CD8-positive, alpha-beta memory T cell (primary cell): ENCODE measurements at places on chromosomes 7 and 10. TPM values are rescaled to one million over a fixed set of nuclear protein-coding genes. Genes with fewer than 3 reads are reported as not detected.

The LRRC61 gene
- 32.0 TPM for total RNA-seq

The FAM25A gene
- total RNA-seq: not detected

The NEURL1 gene
- total RNA-seq: 1.5 TPM

The HMX2 gene
- total RNA-seq: not detected

The VSTM4 gene
- total RNA-seq: 0.09 TPM

The CHST15 gene
- total RNA-seq: 0.24 TPM

The OR2A42 gene
- not detected for total RNA-seq

The LHFPL3 gene
- total RNA-seq: not detected

The MRLN gene
- total RNA-seq: not detected

The BCCIP gene
- total RNA-seq: 129 TPM

GRCh38 chr7:111437736-111438135, 124.6 kb downstream of the IMMP2L start:
- no peak for DNase-seq

- no peak for DNase-seq
Measured at GRCh38 chr10:129940617-129941198, 23.4 kb downstream of the EBF3 start.

GRCh38 chr10:84194424-84195043, at the start of gene CDHR1:
CDHR1 (plus strand) TSS chr10:84194537; CDS start chr10:84194761, 224 bp downstream.
- peak; percentile 68 for DNase-seq

GRCh38 chr7:158027646-158028045, 560.0 kb downstream of the PTPRN2 start:
- DNase-seq: no peak

GRCh38 chr7:66539902-66540375, 88.7 kb upstream of the KCTD7 start:
- DNase-seq: no peak

DNA sequence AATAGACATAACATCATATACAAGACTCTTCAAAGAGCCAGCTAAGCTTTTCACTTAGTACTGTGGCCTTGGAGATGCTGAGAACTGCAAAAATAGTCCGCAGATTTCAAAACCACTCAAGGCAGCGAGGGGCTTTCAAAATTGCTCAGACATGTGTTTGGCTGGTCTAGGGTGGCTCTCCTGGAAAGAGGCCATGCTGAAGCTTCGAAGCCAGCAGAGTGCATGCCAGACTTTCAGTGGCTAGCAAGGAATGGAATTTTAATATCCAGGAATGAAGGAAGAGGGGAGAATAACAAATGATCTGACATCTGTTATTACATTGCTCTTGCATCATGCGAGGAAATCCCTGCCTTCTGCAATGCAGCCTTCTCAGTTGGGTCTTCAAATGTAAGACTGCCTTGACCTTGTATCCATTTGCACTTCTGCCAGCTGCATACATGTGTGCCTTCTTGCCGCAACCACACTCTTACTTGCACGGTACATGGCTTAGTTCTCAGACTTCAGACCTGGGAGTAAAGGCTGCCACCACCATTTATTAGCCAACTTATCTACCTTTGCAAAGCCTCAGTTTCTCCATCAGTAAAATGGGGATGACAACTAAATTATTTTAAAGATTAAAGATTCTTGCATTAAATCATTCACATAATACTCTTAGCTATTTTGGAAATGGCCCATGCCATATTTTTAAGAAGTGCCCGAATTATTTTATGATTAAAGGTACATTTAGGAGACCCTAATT, 55.9 kb downstream of the ITIH5 start:
- DNase-seq: no peak

- no peak for DNase-seq
Measured at GRCh38 chr7:156151078-156151477, 338.8 kb upstream of the SHH start.

GRCh38 chr7:22827563-22827962, 4.9 kb upstream of the TOMM7 start:
- no peak for DNase-seq

- no peak for DNase-seq
Measured at GRCh38 chr10:72031706-72032105, 56.6 kb downstream of the SPOCK2 start.

- DNase-seq: no peak
Measured at GRCh38 chr10:26022831-26023230, 88.8 kb downstream of the MYO3A start.

DNA sequence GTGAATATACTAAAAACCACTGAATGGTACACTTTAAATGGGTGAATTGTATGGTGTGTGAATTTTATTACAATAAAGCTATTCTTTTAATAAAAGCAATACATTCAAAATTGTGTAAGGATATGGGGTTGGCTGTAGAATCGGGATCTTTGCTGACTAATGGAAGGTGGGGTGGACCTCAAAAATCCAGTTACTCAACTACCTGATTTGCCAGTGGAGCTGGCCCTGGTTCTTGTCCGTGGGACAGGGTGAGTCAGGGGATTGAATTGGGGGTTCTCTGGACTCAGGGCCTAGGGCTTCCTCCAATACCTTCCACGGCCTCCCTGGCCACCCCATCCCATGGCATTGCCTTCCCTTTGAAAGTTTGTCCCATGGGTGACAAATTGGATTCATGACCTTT, 13.5 kb upstream of the RABGEF1 start:
- DNase-seq: no peak

- no peak for DNase-seq
Measured at GRCh38 chr10:78403781-78404180, 370.1 kb downstream of the RPS24 start.

GRCh38 chr7:11875635-11876034, 43.6 kb upstream of the THSD7A start:
- DNase-seq: no peak

DNA sequence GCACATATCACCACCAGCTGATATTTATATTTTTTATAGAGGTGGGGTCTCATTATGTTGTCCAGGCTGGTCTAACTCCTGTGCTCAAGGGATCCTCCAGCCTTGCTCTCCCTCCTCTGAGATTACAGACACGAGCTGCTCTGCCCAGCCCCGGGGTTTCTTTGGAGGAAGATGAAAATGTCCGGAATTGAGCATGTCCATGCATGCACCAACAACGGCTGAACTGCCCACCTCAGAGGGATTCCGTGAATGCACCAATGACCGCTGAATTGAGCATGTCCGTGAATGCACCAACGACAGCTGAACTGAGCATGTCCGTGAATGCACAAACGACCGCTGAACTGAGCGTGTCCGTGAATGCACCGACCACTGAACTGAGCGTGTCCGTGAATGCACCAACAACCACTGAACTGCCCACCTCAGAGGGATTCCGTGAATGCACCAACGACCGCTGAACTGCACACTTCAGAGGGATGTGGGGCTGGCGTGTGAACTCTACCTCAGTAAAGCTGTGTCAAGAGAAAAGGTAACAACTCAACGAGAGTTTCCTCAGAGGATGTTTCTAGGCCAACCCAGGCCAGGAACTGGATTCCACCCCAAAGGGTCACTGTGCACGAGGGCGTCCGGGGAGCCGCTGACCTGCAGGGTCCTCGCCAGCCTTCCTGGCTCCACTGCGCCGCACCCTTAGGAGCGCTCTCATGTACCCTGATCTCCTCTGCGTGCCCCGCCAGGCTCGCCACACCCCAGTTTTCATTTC, 34.9 kb upstream of the INPP5A start:
- no peak for DNase-seq

DNA sequence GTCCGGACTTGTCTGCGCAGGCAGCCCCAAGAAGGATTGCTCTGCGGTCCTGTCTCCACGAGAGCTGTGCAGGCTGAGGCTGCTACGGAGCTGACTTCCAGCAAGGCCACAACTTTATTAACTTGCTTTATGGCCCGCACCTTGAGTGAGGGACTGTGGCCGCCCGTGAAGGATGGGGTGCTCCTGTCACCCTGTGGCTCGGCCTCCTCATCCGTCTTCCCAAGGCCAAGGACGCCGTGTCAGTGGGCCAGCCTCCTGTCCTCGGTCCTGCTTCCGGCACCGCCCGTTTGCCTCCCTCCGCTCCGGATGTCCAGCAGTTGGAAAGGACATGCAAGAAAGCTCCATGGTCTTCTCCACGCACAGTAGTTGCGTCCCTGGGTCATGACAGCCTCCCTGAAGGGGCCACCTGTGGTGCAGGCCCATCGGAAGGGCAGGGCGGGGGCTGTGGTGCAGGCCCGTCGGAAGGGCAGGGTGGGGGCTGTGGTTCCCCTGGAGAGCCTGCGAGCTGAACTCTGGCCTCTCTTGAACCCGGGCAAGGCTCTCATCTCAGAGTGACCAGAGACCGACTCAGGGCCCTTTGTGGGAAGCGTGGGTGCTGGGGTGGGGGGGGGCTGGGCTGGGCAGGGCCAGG, 87.1 kb downstream of the NKX6-2 start:
- DNase-seq: no peak

GRCh38 chr10:121248266-121248665, 350.0 kb downstream of the FGFR2 start:
- no peak for DNase-seq

DNA sequence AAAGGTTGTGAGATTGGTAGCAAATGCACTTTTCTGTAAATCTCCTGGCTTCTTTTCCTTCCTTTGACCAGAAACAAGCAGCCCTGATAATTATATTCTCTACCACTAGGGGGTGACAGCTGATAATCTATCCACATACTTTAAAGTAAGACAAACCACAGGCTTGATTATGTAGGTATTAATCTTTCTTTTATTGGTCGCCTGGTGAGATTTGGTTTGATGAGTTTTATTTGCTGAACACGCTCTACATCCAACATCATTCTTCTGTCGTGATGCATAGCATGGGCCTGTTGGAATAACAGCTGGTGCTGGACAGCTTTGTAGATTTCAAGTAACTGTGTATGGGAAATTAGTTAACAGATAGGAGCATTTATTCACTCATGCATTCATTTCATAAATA, 63.5 kb downstream of the ZNF365 start:
- DNase-seq: no peak

- no peak for DNase-seq
Measured at GRCh38 chr7:30556840-30557239, 37.8 kb upstream of the GARS1 start.

DNA sequence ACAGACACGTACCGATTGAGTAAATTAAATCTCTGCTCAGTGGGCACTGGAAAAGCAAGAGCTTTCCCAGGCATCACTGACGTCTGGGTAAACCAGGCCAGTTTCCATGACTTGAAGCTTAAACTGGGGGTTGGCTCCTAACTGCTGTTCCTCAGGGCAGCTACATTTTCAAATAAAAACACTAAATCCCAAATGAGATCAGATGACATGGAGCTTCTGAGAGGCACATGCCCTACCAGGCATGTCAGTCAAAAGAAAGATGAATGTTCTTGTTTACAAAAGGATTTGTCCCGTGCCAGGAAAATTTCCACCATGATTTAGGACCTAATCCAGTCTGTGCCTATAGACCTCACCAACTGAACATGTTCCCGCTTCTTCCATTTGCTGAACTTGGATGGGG, 220.2 kb downstream of the KCNMA1 start:
- no peak for DNase-seq

- DNase-seq: no peak
Measured at GRCh38 chr7:153638821-153639435, 413.3 kb upstream of the DPP6 start.

- no peak for DNase-seq
Measured at GRCh38 chr10:104601166-104601565, 39.9 kb upstream of the SORCS3 start.

DNA sequence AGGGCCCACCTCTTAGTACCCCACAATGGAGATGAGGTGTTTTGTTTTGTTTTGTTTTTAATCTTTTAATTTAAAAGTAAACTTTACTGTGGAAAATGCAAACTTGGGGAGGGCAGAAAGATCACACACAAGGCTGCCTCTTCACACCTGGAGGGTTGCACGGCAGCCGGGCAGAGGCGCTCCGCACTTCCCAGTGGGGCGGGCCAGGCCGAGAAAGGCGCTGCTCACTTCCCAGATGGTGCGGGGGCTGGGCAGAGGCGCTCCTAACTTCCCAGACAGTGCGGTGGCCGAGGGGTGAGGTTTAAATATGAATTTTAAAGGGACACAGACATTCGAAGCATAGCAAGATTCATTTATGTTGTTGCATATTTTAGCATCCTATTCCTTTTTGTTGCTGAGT, 235.9 kb upstream of the MTPN start:
- DNase-seq: no peak

GRCh38 chr10:36880898-36881297, 244.5 kb upstream of the ANKRD30A start:
- no peak for DNase-seq

- no peak for DNase-seq
Measured at GRCh38 chr7:108376206-108376605, 80.0 kb downstream of the NRCAM start.

- DNase-seq: no peak
Measured at GRCh38 chr10:21406595-21407193, 118.8 kb downstream of the SKIDA1 start.

DNA sequence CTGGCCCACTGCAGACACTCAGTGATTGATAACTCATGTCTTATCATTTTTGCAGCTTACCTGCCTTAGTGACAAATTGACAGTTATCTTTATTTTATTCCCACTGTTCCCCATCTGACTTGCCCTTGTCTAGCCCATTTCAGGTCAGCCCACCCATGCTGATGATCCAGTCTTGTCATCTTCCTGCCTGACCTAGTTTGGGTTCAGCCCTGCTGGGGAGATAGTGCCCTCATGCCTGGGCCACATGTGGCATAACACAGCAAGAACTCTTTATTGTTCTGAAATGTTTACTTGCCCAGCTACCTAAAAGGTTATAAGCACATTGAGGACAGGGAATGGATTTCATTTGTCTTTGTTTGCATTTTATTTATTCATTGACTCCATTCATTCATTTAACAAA, 75.6 kb downstream of the ENTPD1 start:
- DNase-seq: no peak

DNA sequence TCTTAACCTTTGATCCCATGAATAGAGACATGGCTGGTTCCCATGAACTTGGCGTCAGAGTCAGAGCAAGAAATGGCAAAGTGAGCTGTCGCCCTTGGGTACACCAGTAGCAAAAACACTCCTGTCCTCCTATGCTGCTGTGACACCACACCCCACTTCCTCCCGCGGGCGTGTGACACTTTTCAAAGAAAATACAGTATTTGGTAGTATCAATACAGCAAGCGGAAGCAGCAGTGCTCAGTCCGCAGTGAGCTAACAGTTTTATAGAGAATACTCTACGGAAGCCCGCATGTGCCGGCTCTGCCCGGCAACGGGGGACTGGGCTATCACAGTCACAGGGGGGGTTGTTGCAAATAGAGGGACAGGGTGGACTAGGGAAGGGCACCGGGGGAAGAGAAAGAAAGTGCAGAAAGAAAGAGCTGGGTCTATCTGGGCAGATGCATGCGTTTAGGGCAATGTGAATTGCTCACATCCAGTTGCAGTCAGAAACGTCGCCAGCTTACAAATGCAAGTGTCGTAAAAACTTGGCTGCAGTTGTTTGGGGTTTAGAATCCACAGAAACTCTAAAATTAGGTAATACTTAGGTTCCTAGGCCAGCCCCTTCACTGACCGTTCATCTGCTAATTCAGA, 49.8 kb downstream of the PRKCQ start:
- peak; percentile 78 for DNase-seq
